ENCODE measurements at places on chromosomes 4 and X.

- peak; percentile 64 for DNase-seq
Measured at GRCh38 chr4:127604949-127605709, 27.6 kb upstream of the INTU start.

DNA sequence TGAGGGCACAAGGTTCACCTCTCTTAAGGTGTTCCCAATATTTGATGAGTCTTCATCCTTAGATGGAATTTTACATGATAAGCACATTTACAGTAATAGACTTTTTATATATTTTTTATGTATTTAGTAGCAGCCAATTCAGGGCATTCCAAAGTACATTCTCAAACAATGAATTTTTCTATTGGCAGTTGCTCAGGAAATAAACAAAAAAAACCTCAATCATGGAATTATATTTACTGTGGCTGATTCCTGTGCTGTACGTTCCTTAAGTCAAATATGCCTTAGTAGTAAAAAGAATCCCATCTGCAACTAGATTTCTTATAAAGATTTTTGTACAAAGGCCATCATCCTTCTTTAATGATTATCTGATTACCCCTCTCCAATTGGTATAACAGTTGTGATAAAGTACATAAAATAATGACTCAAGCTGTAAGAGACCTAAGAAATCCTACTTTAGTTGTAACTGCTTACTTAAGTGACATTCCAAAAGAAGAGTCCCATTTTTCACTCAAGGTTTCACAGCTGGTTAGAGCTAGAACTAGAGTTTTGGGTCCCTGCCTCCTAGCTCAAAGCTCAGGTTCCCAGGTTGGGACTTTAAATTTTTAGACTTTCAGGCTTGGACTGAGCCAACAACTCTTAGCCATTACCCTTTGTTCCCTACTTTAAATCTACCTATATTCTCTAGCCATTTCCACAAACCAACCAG, 152.7 kb downstream of the FHIP1A start:
- DNase-seq, result no peak

DNA sequence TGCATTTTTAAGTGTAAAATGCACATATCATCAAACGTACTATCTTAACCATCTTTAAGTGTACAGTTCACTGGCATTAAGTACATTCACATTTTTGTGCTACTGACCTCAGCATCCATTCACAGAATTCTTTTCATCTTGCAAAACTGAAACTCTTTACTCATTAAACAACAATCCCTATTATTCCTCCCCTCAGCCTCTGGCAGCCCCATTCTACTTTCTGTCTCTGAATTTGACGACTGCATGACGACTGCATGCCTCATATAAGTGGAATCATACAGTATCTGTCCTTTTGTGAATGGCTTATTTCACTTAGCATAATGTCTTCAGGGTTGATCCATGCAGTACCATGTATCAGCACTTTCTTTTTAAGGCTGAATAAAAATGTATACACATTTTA, 38.7 kb downstream of the CNKSR2 start:
- no peak for DNase-seq

DNA sequence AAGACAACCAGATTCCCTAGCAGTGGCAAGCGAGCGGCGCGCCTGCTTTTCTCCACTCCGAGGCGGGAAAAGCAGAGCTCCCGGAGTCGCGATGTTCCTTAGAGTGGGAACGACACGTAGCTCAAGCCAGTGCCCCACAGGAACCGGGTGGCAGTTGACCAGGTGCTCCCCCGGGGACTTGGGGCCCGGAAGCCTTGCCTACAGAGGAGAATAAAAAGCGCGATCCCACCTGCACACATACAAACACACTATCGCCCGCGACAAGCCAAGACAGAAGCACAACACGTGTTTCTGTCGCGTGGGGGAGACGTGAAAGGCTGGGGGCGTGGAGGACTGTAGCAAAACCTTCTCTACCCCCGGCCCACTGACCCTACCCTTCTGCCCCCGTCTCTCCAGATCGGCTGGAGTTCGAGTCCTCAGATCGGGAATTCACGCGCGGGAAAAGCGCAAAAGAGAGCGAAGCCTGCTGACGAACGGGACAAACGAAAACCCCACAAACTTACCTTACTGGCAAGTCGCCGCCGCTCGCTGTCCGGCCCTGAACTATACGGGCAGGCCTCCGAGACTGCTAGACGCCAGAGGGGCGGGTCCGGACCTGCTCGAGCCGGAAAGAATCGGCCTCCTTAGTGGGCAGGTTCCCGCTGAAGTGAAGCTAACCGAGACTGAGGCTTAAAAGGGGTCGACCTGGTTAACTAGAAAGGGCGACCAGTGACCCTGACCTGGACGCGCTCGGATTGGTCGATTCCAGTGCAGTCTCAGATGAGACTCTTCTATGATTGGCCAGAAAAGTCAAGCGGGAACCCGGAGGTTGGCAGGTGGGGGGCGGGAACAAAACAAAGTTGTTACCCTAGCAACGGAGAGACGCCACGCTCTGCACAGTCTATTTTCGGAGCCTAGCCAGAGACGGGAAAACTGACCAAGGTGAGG, at the start of the genes DNAAF6 and NUP62CL:
TSS of gene DNAAF6 (plus strand) at position 842 of the 927 bp plus-strand sequence. CDS start 6,265 bp downstream, outside the sequence.
TSS of gene NUP62CL (minus strand) at position 664 of the 927 bp plus-strand sequence. CDS start 31,287 bp downstream, outside the sequence.
- peak; percentile 73 for DNase-seq

DNA sequence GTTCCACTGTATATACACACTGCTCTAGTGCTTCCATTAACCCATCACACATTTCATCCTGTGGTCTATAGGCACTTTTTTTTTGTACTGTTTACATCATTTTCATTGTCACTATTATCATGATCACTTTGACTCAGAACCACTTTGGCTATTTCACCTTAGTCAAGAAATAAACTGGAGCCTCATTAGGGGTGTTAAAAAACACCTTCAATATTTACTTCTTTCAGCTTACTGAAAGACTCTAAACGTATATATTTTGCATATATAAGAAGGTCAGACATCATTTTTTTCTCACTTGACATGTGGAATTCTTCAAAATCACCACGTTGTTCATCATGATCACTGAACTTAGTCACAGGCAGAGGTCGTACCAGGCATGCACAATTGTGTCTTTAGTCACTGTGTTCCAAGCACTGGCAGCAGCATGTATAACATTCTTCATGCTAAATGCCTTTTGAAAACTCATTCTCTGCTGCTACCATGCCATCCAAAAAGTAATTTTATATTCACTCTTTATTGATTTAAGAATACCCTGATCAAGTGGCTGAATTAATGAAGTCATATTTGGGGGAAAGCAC, 229.2 kb upstream of the ARSJ start:
- DNase-seq, result no peak

- no peak for DNase-seq
Measured at GRCh38 chrX:68807818-68808217, 21.0 kb upstream of the EFNB1 start.

DNA sequence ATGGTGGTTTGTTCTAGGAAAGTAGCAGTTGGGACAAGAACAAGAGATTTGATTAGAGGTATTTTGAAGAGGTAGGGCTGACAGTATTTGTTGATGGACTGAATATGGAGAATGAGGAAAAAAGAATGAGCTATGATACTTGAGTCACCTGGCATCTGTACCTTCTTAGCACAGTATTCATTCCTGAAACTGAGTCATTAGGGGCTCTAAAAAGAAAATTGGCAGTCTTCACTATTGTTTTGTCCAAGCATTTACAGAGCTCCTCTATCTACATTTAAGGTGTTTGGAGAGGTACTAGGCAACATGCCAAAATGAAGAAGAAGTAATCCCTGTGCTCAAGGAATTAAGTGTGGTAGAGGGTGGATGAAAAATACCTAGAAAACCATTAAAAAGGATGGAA, 165.8 kb downstream of the SHROOM4 start:
- DNase-seq, result no peak

DNA sequence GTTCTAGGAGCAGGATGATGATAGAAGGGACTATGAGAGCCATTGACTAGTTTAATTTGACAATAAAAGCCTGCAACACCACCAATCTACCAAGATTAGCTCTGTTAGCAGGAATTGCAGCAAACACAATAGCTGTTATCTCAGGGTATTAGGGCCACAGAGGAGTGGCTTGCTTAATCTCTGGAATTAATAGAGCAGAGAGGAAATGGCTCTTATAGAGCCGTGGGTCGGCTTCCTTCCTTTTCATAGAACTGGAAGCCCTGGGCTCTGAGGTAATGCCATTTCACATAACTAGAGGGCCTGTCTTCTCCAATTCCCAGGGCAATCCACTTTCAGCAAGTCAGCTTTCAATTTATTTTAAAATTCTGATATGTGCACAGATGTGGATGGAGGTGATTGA, 83.0 kb downstream of the MAMLD1 start:
- no peak for DNase-seq

DNA sequence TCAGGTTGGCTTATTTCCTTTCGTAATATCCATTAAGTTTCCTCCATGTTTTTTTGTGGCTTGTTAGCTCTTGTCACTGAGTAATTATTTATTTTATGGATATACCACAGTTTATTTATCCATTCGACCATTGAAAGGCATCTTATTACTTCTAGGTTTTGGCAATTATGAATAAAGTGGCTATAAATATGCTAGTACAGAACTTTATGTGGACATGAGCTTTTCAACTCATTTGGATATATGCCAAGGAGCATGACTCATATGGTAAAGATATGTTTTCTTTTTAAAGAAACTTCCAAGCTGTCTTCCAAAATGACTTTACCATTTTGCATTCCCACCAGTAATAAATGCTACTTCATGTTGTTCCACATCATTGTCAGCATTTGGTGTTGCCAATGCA, 803.6 kb downstream of the GLUD2 start:
- DNase-seq, result no peak

- DNase-seq, result no peak
Measured at GRCh38 chr4:40199999-40200874, 3.4 kb downstream of the RHOH start.

DNA sequence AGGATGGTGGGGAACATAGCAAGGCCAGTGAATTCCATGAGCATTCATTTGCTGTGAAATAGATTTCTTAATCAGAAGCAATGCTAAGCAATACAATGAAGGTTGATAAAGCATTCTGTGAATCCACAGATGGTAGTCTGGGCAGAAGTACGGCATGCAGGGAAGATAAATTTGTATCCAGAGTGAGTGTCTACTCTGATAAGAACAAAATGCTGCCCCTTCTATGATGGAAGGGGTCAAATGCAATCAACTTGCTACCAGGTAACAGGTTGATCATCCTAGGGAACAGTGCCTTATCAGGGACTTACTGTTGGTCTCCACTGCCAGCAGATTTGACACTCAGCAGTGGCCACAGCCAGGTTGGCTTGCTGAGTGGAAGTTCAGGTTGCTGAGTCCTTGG, 189.4 kb downstream of the MAB21L2 start:
- no peak for DNase-seq

DNA sequence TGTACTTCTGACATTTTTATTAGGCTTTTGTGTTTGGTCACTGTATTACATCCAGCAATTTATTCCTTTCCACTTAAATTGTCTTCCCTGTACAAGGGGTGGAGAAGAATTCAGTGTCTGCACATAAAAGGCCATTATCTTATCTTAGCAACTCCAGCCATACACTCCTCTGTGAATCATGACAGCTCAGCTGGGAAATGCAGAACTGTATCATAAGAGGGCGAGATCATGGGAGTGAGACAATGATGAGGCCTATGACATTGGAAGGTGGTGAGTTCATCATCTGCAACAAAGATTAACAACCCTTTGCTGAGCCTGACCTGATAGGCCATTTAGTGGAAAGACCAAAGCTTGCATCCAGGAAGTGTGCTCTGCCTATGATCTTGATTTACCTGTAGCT, 33.3 kb downstream of the SLIT2 start:
- no peak for DNase-seq

- DNase-seq, result no peak
Measured at GRCh38 chr4:153728151-153728550, 31.7 kb downstream of the RNF175 start.

DNA sequence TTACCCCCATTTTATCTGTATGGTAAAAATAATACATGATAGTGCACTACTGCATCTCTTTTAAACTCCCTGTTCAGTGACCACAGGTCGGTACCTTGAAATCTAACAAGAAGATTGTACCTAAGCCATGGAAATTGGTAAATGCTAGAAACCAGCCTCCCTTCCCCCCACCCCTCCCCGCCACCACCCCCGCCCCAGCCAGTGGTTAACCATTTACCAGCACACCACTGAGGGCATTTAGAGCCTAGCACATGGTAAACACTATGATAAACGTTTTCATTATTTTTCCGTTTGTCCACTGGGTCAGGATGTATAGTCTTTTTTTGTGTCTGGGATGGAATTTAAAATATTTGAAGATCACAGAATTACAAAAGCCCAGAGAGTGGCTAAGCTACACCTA, 703 bp upstream of the FTSJ1 start:
- DNase-seq, result no peak

GRCh38 chr4:148203056-148203898, 238.9 kb downstream of the NR3C2 start:
- no peak for DNase-seq

- no peak for DNase-seq
Measured at GRCh38 chr4:143713955-143714625, 13.6 kb upstream of the FREM3 start.

DNA sequence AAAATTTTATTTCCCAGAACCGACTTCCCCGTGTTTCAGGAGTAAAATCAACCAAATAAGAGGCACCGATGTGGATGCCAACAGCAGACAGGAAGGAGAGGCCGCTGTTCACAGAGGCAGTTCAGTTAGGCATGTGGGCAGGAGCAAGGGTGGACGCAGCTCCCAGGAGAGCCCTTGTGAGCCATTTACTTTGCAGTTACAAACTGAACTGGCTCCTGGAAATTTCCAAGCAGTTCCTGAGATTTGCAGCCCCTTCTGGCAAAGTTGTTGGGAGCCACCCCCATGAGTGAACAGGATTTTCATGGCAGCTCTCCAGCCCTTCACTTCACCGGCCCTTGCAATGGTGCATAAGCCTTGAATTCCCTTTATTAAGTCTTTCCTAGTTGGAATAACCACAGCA, 189.1 kb downstream of the AFAP1 start:
- DNase-seq, result no peak

DNA sequence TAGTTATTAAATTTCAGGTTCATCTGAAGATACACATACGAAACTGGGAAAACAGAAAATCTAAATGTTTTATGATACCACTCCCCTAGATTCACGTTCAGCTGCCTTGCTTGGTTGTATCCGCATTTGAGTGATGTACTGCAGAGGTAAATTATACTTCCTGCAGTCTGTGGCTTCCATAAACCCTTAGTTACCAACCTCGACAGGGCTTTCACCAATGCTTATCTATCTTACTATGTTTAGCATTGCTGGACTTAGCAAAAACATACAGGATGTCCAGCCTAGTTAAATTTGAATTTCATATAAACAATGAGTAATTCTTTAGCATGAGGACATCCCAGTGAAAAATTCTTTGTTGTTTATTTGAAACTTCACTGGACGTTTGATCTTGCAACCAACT, 108.8 kb downstream of the TMA16 start:
- no peak for DNase-seq

Data from H1 (cell line).